ENCODE measurements at places on chromosomes 16 and 17.

- no peak for DNase-seq
These were observed 26.0 kb downstream of the CEP131 start for GRCh38 chr17:81196505-81197408.

DNA sequence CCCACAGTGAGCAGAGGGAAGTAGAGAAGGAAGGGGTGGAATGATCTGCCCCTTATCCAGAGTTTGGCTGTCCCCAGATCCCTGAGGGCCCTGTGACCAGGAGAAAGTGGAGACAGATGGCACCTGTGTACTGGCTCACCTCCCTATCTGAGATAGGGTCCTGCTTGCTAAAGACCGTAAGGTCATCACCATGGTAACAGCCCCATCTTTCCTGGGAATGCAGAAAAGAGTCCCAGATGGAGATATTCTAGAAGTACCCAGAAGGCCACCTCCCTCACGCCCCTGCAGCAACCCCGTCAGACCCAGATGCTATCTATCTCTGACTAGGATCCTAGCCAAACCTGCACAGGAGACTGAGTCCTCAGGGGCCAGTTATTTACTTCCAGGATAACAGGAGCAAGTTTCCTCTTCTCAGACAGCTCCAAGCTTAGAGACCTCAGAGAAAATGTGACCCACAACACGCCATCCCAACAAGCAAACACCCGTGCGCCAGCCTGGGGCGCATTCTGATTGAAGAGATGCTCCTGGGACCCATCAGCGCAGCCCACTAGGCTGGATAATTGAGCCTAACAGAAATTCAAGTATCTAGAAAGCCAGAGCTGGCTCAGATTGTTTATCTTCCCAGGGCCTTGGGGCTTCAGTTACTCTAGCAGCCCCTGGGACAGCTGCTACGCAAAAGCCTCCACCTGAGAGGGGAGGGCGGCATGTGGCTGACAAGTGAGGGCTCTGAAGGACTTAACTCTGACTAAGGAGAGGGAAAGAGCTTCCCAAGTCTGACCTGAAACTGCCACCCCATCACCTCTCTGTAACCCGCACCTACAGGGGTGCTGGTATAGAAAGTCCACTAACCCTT lies 1.9 kb downstream of the ORMDL3 start:
- DNase-seq: no peak

GRCh38 chr16:27052007-27052406 lies 14.7 kb upstream of the C16orf82 start:
- DNase-seq: no peak

- DNase-seq: no peak
These were observed 138.0 kb downstream of the NLK start for GRCh38 chr17:28180449-28180848.

DNA sequence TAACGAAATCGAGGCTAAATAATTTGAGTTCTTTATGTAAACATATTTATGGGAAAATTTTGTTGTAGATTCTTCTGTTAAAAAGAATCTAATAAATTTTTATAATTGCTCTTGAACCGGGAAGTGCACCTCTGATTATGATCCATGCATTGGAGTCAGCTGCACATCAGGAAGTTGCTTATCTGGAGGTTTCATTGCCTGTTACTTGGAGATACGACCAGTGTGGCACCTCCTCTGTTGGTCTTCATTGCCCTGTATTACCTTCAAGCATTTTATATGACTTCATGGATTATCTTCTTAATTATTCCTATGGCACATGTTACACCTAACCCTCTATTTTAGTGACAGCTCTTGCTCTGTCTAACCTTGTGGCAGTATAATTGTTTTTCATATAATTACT lies 312.6 kb upstream of the TBX2 start:
- DNase-seq: no peak

Data from NCI-H1930 (cell line).